Renal pelvis (tissue), 12 donors: ENCODE measurements at places on chromosomes 2 and 18. TPM values are rescaled to one million over a fixed set of nuclear protein-coding genes. Genes with fewer than 3 reads are reported as not detected.

MRO gene
- polyA plus RNA-seq = 2.9 TPM

SCRN3 gene
- 31.7 TPM for polyA plus RNA-seq

SNORC gene
- 3.6 TPM for polyA plus RNA-seq

CCBE1 gene
- polyA plus RNA-seq = 28.8 TPM

COQ10B gene
- polyA plus RNA-seq = 15.5 TPM

LIMS3 gene
- polyA plus RNA-seq = 5.3 TPM

FBXO48 gene
- 2.3 TPM for polyA plus RNA-seq

DNA sequence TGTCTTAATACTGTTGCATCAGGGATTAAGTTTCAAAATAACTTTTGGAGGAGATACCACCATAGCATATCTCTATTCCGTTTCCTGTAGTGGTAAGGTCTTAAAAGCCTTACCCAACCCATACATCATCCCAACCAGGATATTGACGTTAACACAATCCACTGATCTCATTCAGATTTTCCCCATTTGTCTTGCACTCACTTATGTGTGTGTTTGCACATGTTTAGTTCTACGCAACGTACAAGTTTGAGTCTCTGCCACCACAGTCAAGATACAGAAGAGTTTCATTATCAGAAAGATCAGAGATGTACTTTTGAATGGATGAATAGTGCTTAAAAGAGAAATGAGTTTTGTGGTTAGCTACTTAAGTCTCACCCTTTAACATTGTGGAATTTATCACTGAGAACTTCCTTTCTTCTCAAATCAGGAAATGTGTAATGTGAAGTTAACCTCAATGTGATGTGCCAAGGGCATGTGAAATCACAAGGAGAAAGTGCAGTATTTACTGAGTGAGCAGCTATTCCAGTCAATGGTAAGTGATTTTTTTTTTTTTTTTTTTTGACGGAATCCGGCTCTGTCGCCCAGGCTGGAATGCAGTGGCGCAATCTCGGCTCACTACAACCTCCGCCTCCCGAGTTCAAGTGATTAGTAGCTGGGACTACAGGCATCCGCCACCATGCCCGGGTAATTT lies 69.2 kb upstream of the EPHA4 start:
- DNase-seq = no peak

GRCh38 chr2:29310650-29311348 lies 195.6 kb downstream of the CLIP4 start:
- peak; percentile 83 for DNase-seq

DNA sequence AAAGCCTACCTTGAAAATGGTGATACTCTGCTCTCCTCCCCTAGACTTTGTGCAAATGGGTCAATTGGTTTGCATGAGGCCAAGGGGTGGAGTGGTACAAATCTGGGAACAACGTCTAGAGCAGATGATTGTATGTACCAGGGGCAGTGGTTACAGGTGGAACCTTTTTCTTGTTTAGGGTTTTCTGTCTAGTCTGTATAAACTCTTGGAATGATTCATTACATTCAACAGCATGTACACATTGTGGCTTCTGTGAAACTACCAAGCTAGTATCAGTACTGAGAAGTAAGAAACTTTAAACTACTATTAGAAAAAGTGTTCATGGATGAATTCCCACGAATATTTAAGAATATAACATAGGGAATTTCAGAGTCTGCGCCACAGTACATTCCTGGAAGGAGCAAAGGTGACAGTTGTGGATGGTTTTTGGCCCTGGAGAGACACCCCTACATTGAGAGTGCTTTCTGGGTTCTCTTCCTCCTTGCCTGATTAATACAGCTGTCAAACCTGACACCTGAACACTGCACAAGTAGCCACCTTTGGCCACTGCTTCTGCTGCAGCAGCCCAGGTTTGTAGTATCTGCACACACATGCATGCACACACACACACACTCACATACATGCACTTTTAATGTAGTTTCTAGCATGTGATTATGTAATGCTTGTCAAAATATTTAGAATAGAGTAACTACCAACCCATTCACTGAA lies 30.0 kb downstream of the CFAP221 start:
- DNase-seq = no peak

DNA sequence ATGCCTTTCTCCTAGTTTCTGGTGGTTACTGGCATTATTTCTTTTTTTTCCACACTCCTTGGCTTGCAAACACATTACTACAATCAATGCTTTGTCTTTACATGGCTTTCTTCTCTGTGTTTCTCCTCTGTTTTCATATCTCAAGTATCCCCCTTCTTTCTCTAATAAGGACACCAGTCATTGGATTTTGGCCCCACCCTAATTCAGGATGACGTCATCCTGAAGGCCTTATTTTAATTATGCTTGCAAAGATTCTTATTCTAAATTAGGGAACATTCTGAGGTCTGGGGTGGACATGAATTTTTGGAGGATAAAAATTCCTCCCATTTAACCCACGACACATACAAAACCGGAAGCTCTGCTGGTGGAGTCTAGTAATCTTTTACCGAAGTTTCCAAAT lies 1556.6 kb downstream of the DPP10 start:
- no peak for DNase-seq

- no peak for DNase-seq
These were observed 445.7 kb downstream of the CDH2 start for GRCh38 chr18:27731211-27731610.

DNA sequence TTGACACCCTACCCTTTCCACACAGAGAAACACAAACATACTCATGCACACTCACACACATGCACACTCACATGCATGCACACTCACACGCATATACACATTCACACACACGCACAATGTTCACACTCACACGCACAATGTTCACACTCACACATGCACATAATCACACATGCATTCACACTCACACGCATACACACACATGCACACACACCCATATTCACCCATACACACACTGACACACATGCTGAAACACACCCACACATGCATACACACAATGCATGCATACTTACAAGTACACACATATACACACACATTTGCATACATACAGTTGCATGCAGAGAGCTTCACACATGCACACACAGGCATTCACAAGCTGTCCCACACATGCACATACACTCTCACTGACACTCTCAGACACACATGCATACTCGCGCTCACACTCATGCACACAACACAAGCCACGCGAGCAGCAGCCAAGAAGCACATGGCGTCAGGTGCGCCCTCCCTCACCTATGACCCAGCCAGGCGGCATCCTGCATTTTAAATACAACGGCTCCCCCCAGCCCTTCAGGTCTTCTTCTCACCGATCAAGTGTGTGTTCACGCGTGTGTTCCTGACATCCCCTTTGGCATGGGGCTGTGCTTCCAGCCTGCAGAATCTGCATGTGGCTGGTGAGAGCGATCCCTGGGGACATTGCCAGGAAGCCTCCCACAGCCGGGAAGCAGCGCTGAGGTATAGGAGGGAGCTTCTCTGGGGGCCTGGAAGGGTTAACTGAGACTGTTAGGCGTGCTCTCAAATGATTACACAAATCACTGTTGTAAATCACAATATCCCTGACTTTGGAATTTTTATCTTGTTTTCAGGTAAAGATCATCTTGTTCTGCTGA lies 195.1 kb downstream of the RTP5 start:
- DNase-seq = no peak
